Activated T-helper 1 cell treated with anti-CD3 and anti-CD28 coated beads, Interleukin-12 subunit alpha, Interleukin-12 subunit beta, Interleukin-2, Interleukin-4 antibody, amounts not matched to agents 30 ng/mL and 10 ng/mL and 1 ng/mL, durations not matched to agents 14 hours and 24 hours and 36 hours (primary cell): ENCODE measurements at places on chromosomes 2 and 18. TPM values are rescaled to one million over a fixed set of nuclear protein-coding genes. Genes with fewer than 3 reads are reported as not detected.

LIMS3 gene
- total RNA-seq: 0.12 and 0.36 TPM in 2 replicates

SULT1C4 gene
- not detected in 2 replicates for total RNA-seq

NPAS2 gene
- 6.5 and 7.5 TPM in 2 replicates for total RNA-seq

CNDP1 gene
- total RNA-seq: not detected in 2 replicates

MAPRE3 gene
- total RNA-seq: 3.1 and 3.7 TPM in 2 replicates

GALNT13 gene
- not detected in 2 replicates for total RNA-seq

GREB1L gene
- total RNA-seq: not detected in 2 replicates

SNED1 gene
- total RNA-seq: 1.6 and 2.5 TPM in 2 replicates

CYTIP gene
- total RNA-seq: 296 and 302 TPM in 2 replicates

GRCh38 chr2:224591220-224591619 is 6.1 kb upstream of the CUL3 start:
- H3K36me3 ChIP-seq: no peaks in the 10 kb centered on the region
- H3K27ac ChIP-seq: no peak overlapping the region
- peaks cover 5% of the 10 kb centered on the region for H3K27me3 ChIP-seq

DNA sequence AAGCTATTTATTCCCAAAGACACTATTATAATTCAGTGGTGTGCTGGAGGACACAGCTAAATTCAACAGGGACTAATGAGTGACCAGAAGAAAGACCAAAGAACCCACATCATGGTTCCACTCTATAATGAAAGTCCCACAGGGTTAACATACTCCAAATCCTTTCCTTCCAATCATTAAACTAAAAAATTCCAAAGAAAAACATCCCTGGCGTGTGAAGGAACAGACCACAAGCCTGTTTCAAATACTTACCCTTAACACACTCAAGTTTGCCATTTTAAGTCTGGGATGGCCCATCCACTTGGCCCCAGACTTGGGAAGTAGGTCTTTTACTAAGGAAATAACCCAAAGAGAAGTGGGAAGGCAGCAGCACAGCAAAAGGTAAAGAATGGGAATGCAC is 150.1 kb upstream of the CCDC150 start:
- DNase-seq: no peak
- H3K4me1 ChIP-seq: no peaks in the 10 kb centered on the region
- H3K36me3 ChIP-seq: no peaks in the 10 kb centered on the region
- peaks cover 24% of the 10 kb centered on the region for H3K27me3 ChIP-seq

- peaks cover 13% of the 10 kb centered on the region for H3K36me3 ChIP-seq
- H3K4me3 ChIP-seq: no peak overlapping the region
- no peak for DNase-seq
- H3K27ac ChIP-seq: no peak overlapping the region
Measured at GRCh38 chr18:79336556-79337142, 59.1 kb upstream of the NFATC1 start.

DNA sequence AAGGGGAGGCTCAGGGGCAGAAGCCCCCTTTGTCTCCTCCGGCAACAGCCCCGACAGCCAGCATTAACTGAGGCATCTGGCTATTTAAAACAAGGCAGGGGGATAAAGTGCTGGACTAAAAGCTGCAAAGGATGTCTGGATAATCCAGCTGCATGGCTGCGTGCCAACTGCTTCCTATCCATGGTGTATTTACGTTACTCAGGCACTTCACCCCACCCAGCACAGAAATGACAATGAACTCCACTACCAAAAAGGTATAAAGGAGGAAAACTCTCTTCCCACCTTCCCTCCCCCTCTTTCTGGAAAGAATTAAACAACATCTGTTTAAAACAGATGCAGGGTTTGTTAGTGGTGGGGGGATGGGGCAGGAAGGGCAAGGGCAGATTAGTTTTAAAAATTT is 82.5 kb downstream of the SPRED2 start:
- peaks cover 2% of the 10 kb centered on the region for H3K27me3 ChIP-seq
- peaks cover 7% of the 10 kb centered on the region for H3K36me3 ChIP-seq
- no peak overlapping the region for H3K27ac ChIP-seq
- DNase-seq: no peak
- no peak overlapping the region for H3K4me3 ChIP-seq
- H3K4me1 ChIP-seq: peaks cover 26% of the 10 kb centered on the region

- DNase-seq: no peak
- no peaks in the 10 kb centered on the region for H3K36me3 ChIP-seq
- H3K27ac ChIP-seq: no peak overlapping the region
- H3K27me3 ChIP-seq: peaks cover 10% of the 10 kb centered on the region
- no peaks in the 10 kb centered on the region for H3K4me1 ChIP-seq
Measured at GRCh38 chr2:151729837-151730236, 4.4 kb downstream of the NEB start.

DNA sequence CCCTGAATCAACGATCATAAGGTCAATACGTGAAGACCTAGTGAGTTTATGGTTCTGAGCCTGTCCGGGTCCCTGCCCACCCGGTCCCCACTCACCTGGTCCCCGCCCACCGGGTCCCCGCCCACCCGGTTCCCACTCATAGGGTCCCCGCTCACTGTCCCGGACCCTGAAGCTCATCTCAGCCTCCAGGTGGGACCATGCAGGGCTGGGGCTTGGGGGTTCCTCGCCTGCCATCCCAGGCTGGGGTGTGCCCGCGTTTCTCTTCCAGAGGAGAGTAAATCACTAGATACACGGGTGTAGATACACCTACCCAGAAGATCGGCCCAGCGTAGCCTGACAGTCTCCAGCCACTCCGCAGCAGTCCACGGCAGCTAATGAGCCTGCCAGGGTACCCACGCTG is 131.5 kb downstream of the MBP start:
- H3K36me3 ChIP-seq: peaks cover 1% of the 10 kb centered on the region
- no peak for DNase-seq

DNA sequence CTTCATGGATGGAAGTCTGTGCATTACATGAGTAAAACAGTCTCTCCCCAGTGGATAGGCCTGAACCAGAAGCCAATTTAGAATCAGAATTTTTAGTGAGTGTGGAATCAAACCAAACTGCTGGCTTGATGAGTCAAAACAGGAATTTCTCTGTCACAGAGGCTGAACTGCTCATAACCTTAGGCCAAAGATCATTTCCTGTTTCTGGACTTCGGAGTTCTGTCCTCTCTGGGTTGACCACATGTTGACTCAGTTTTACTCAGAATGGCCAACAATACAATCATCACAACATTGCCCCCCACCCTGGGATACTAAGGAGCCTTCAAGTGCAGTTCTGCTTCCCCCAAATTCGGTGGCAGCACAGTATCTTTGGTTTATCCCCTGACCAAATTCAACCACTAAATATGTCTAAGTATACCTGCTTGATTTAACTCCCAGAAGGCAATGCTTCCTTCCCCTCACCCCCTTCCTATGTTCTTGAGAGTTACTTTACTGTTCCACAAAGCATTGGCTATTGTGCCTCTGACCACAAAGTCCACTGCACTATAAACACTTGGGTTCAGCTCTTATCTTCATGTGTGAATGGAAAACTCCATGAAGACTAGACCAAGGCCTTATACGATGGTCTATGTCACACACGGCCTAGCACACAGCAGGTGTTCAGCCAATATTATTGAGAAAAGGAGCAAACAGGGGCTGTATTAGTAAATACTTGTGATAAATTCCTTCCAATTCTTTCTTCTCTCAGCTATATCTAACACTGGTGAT is 67.8 kb downstream of the NXPH2 start:
- H3K36me3 ChIP-seq: no peaks in the 10 kb centered on the region
- H3K27ac ChIP-seq: no peak overlapping the region
- peaks cover 2% of the 10 kb centered on the region for H3K27me3 ChIP-seq
- DNase-seq: no peak

DNA sequence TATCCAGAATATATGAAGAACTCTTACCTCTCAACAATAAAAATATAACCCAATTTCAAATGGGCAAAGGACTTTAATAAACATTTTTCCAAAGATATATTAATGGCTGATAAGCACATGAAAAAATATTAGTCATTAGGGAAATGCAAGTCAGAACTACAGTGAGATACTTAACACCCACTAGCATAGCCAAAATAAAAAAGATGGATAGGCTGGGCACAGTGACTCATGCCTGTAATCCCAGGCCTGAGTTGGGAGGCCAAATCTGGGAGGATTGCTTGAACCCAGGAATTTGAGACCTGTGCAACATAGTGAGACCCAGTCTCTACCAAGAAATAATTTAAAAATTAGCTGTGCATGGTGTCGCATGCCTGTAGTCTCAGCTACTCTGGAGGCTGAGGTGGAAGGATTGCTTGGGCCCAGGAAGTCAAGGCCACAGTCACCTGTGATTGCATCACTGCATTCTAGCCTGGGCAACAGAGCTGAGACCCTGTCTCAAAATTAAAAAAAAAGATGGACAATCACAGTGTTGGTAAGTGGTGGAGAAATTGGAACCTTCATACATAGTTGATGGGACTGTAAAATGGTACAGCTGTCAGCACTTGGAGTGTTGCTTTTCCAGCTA is 25.1 kb downstream of the MARCHF7 start:
- H3K4me3 ChIP-seq: no peak overlapping the region
- peaks cover 31% of the 10 kb centered on the region for H3K4me1 ChIP-seq
- H3K36me3 ChIP-seq: peaks cover 44% of the 10 kb centered on the region
- H3K27ac ChIP-seq: no peak overlapping the region
- no peaks in the 10 kb centered on the region for H3K27me3 ChIP-seq

- H3K4me1 ChIP-seq: peaks cover 4% of the 10 kb centered on the region
- H3K36me3 ChIP-seq: no peaks in the 10 kb centered on the region
- no peaks in the 10 kb centered on the region for H3K27me3 ChIP-seq
- H3K4me3 ChIP-seq: no peak overlapping the region
- H3K27ac ChIP-seq: no peak overlapping the region
Measured at GRCh38 chr2:47751856-47752414, 31.0 kb upstream of the MSH6 start.

GRCh38 chr2:145220496-145220895 is 700.6 kb upstream of the ZEB2 start:
- H3K4me1 ChIP-seq: no peaks in the 10 kb centered on the region
- no peaks in the 10 kb centered on the region for H3K27me3 ChIP-seq
- no peaks in the 10 kb centered on the region for H3K36me3 ChIP-seq
- H3K27ac ChIP-seq: no peak overlapping the region

DNA sequence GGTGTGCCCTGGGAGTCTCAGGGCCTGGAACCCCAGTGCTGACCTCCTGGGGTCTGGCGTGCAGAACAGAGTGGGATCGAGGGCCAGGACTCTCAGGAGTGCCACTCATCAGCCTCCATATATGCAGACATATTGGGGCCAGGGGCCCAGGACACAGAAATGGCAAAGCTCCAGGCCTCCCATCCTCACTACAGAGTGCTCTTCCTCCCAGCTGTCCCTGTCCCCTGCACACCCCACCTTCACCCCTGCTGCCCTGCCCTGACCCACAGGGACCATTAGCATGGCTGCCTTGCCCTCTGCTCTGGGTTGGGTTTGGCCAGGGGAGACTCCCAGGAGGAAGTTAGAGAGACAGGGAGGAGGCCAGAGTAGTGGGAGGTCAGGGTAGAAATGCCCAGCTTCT is 2.8 kb downstream of the TEX51 start:
- DNase-seq: no peak
- no peak overlapping the region for H3K4me3 ChIP-seq
- H3K27ac ChIP-seq: no peak overlapping the region
- no peaks in the 10 kb centered on the region for H3K36me3 ChIP-seq

DNA sequence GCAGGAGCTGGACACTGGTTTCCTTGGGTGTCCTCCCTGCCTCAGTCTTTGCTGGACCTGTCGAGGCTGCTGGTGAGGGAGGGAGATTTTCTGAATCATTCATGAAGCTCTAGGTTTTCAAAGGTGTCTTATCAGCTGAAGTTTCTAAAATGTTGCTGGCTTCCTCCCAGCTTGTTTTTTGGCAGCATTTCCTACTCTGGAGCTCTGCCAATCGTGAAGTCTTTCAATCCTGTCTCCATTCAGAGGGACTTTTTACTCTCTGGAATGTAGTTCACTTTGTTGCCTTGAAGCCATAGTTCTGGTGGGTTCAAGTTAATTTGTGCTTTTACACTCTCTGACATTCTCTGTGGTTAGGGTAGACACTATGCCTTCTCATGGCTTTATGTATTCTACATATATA is 23.9 kb downstream of the SNTG2 start:
- peaks cover 23% of the 10 kb centered on the region for H3K4me1 ChIP-seq
- H3K4me3 ChIP-seq: no peak overlapping the region
- no peak for DNase-seq
- peaks cover 12% of the 10 kb centered on the region for H3K27me3 ChIP-seq
- H3K36me3 ChIP-seq: peaks cover 2% of the 10 kb centered on the region

DNA sequence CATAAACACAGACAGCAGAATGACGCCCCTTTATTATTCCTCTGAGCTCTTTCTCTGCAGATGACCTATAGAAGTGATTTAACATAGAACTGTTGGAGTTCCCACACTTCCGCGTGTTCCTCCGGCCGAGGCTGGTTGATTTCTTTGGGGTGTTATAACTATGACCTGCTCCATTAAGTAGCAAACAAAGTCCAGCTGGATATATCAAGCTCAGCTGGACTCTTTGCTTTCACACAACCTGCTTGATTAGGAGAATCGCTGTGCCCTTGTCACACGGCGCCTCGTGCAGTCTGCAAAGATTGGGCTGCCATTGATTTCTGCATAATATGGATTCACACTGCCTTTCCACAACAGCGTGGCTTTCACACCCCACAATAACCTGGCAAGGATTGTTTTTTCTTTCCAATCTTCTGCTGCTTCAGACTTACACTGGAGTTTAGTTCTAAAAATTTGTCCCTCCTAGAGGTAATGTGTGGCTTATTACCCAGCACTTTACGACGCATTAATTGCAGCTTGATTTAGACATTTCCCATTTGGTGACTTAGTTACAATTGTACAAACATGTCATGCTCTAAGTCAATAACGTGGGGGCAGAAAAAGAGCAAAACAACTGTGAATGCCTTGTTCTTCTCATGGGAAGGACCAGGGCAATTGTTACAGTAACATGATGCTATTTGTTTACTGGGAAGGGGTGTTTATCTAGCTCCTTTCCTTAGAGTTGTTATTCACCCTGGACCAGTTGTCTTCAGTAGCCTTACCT is 485.7 kb downstream of the TXNL1 start:
- H3K4me3 ChIP-seq: no peak overlapping the region
- no peaks in the 10 kb centered on the region for H3K27me3 ChIP-seq
- H3K4me1 ChIP-seq: no peaks in the 10 kb centered on the region
- no peak overlapping the region for H3K27ac ChIP-seq
- DNase-seq: no peak

DNA sequence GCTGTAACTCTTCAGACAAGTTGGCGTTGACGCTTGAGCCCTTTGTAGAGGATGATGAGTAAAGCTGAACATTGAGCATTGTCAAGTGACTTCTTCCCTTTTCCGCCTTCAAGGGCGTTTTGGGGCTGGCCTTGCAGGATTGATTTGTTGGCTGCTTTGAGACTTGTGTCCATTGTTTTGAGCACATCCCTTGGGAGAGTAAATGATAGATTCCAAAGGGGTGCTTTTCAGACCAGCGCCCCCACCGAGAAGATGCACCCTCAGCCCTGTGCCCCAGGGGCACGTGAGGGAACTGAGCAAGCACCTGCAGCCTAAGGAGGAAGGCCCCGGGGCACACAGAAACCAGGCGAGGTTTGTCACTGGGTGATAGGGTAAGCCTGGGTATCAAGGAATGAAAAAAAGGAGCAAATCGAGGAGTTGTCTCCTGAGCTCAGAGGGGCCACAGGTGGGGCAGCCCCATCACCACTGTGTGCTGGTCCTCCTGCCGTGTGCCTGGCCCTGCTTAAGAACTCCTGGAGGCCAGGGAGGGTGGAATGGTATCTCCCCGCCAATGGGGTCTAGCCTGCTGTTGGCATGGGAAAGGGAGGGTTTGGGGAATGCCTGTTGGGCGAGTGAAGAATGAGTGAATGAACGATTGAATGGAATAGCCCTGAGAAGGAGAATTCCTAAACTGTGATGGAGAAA is 64.0 kb downstream of the RAB31 start:
- H3K27me3 ChIP-seq: peaks cover 8% of the 10 kb centered on the region
- no peak overlapping the region for H3K27ac ChIP-seq
- no peak for DNase-seq
- no peaks in the 10 kb centered on the region for H3K4me1 ChIP-seq
- H3K36me3 ChIP-seq: no peaks in the 10 kb centered on the region

- H3K36me3 ChIP-seq: no peaks in the 10 kb centered on the region
- H3K4me1 ChIP-seq: no peaks in the 10 kb centered on the region
- no peaks in the 10 kb centered on the region for H3K27me3 ChIP-seq
- DNase-seq: no peak
- H3K4me3 ChIP-seq: no peak overlapping the region
Measured at GRCh38 chr18:3329471-3329870, 67.5 kb downstream of the MYL12B start.
